ENCODE measurements at places on chromosomes 2 and 18.

- no peak for DNase-seq
Measured at GRCh38 chr18:76384114-76384790, 110.8 kb downstream of the ZNF516 start.

DNA sequence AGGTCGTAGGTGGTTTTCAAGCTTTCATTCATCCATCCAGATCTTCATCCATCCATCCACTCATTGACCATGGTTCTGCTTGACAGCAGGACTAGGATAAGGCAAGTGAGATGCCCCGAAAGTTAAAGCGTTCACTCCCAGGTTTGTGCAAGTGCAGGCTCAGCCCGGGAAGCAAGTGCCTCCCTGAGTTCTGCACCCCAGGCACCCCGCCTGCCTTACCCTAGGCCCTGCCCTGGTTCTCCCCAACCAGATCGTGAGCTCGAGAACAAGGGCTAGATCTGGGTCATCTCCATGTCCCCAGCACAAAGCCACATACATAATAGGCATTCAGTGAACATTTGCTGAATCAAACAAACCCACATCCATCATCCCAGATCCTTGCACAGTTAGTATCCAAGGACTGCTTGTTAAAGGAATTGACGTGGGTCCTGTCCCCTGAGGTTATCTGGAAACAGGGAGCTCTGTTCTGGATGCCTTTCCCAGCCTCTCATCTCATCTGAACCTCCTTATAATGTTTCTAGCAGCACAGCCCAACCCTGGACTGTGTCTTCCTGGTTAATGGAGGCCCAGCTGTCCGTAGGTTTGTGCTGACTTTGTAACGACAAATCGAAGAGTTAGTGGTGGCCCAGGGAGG is 116.1 kb upstream of the GPC1 start:
- DNase-seq: no peak

DNA sequence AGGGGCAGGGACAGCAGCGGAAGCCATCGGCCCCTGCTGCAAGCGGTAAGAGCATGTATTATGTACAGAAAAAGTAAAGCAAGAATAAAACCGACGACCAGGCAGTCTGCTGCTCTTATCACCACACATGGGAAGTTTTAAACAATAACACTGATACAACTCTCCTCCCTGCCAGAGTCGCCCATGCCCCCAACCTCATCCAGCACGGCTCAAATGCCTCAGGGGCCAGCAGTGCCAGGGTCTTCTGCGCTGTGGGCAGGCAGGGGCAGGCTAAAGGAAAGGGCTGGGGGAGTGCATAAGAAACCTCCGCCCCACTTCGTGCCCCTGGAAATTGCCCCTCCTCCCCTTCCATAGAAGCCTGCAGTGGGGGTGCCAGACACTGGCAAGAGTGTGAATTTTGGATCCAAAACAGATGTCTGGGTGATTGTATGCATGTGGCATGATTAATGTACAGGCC is 10.1 kb downstream of the TEX51 start:
- DNase-seq: no peak

GRCh38 chr2:98460573-98461497 is 16.2 kb downstream of the INPP4A start:
- no peak for DNase-seq

DNA sequence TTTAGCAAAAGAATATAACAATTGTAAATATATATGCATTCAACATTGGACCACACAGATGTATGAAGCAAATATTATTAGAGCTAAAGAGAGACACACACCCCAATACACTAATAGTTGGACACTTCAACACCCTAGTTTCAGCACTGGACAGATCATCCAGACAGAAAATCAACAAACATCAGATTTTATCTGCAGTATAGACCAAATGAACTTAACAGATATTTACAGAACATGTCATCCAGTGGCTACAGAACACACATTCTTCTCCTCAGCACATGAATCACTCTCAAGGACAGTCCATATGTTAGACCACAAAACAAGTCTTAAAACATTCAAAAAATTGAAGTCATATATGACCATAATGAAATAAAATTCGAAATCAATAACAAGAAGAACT is 22.1 kb upstream of the EVA1A start:
- DNase-seq: no peak

DNA sequence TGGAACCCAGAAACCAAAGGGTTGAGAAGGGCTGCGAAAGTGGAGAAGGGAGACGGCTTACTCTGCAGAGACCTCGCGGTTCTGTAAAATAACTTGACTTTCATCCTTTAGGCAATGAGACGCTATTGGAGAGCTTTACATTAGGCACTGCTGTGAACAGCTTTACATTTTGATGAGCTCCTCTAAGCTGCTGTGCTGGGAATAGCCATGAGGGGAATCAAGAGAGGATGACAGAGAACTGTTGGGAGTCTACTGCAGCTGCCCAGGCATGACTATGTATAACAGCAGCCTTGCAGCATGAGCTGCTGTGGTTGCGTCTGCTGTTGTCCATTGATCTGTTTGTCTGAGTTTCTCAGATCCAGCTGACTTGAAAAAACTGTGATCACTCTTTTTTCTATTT is 310.8 kb upstream of the MAP2 start:
- no peak for DNase-seq

DNA sequence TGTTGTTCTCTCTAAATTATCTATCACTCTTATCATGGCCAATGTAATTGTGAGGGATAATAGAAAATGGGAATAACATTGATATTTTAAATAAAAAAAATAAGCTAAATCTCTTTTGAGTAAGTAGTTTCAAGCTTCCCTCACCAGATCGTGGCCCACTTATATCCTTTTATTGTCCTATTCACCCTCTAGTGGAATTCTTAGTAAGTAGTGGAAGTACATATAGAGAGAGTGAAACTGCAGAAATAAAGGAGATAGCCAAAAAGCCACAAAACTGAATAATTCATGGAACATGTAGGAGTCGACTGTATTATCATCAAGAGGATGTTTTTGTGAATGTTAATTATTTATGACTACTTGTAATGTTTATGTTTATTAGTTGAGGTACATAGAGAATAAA is 66.1 kb upstream of the DTNA start:
- no peak for DNase-seq

GRCh38 chr2:226994775-226995174 is 158.9 kb downstream of the RHBDD1 start:
- no peak for DNase-seq

- DNase-seq: no peak
Measured at GRCh38 chr18:61198486-61198885, 134.7 kb upstream of the CDH20 start.

GRCh38 chr2:3986063-3986462 is 282.7 kb downstream of the DCDC2C start:
- DNase-seq: no peak

- DNase-seq: no peak
Measured at GRCh38 chr18:42996824-42997223, 118.7 kb downstream of the RIT2 start.

- DNase-seq: no peak
Measured at GRCh38 chr2:134466141-134466540, 212.3 kb downstream of the MGAT5 start.

GRCh38 chr2:96565111-96565510 is 28.6 kb downstream of the ARID5A start:
- DNase-seq: no peak

DNA sequence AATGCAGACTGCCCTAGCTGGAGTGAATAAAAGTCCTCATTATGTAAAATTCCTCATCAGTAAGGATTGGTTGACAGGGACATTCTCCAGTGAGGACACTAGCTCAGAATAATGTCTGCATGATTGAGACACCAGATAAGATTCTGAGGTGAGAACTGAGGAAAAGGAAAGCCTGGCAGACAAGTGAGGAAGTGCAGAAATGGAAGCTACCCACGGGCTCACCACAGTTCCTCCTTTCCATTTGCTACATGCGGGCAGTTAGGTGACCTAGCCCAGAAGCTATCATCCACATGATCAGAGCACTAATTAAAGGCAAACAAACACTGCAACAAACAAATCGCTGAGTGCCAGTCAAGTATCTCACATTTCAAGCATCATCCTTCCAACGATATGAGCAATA is 27.7 kb downstream of the NETO1 start:
- DNase-seq: no peak

DNA sequence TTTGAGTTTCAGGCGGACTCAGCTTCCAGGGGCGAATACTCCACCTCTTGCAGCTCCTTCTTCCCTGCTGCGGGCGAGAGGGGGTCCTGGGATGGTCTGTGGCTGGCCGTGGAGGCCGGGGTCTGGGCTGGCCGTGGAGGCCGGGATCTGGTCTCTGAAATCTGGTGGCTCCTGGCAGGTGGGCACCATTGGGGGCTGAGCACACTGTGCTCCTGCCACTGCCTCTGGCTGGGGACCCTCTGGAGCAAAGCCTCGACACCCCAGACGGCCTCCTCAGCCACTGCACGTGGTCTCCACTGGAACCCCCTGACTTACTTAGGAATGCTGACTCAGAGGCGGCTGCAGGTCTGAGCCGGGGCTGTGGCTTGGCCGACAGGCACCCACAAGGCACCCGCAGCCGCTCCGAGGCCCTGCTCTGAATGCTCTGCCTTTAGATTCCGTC is 100.1 kb upstream of the ALKAL2 start:
- DNase-seq: no peak
